ENCODE measurements at places on chromosomes 3 and 15.

- no peak for DNase-seq
These were observed 449.6 kb upstream of the TGFBR2 start for GRCh38 chr3:30156586-30157498.

DNA sequence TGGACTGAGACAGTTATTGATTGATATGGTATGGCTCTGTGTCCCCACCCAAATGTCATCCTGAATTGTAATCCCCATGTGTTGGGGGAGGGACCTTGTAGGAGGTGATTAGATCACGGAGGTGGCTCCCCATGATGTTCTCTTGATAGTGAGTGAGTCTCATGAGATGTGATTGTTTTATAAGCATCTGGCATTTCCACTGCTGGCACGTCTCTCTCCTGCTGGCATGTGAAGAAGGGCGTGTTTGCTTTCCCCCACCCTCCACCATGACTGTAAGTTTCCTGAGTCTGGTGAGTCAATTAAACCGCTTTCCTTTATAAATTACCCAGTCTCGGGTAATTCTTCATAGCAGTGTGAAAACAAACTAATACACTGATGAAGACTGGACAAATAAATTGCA is 105.6 kb upstream of the MELTF start:
- no peak for DNase-seq

DNA sequence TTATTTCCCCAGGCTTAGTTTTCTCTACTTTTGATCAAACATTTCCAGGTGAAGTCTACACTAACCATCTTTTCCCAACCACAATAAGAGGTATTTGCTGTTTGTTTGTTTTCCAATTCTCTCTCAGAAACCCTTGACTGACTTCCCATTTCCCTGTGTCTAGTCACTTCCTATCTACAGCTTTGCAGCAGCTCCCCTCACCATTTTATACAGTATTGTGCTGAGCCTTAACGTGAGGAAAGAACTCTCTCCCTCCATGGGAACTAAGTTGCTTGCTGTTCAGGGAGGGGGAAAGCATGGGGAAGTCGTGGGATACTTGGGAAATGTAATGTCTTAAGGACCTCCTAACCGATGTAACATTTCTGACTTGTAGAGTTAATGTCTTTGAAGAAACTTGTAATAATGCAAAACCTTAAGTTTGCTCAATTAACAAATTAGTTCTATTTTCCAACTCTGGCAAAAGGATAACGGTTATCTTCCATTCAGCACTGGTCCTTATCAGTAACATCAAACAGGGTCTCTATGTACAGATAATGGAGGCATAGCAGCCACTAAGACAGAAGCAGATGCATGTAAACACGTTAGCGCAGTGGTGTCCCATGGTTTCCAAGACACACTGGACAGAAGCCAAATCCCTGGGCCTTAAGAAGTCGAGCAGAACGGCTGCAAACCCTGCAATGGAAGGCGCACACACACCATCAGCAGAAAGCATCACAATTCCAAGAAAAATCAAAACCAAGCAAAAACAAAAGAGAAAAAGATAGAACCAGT is 39.7 kb downstream of the NPTN start:
- no peak for DNase-seq

DNA sequence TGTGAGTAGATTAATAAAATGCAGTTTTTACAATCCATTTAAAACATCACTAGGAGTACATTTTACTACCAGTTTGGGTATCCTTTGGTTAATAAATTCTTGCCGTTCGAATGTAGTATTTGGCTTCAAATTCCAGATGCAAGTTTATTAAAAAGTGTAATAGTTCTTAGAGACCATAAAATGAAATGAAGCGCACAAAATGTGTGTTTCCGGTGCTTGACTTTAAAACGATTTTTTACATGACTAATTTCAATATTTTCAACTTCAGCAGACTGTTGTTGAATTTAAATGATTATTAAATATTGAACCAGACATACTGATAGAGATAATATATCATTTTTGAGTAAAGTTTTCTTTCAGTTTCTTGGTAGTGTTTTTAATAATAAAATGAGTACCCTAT is 138.4 kb upstream of the NAALADL2 start:
- no peak for DNase-seq

DNA sequence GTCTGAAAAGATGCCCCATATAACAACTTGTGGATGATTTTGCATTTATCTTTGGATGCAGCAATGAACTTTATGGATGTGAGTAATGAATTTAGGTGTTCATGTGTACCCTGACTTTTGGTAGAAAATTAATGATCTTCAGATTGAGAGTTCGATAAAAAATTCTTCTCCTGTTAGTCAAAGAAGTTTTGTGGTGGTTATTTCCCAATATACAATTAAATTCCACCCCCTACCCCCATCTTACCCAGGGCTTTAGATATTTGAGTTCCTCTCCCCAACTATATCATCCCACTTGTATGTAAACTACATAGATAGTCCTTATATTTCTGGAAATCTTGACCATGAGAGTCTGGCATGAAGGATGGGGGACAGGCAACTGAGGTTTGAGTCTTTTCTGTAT is 126.1 kb upstream of the ALDH1A3 start:
- no peak for DNase-seq

DNA sequence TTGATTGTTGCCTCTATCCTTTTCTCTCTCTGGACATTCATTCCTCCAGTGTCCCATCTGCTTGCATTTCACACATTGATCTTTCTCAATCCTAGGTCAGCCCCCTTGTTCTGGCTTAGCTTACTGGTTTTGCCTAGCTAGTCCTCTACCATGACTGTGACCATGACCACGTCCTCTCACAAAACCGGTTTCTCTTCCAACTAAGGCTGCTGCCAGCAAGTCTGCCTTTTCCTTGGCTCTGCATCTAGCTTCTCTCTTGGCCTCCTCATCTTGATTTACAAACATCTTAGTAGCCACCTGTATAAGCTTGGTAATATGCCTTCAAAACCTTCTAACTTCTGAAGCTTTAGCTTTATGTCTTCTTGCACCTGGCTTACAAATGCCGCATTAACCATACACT is 167.2 kb downstream of the STXBP5L start:
- no peak for DNase-seq

DNA sequence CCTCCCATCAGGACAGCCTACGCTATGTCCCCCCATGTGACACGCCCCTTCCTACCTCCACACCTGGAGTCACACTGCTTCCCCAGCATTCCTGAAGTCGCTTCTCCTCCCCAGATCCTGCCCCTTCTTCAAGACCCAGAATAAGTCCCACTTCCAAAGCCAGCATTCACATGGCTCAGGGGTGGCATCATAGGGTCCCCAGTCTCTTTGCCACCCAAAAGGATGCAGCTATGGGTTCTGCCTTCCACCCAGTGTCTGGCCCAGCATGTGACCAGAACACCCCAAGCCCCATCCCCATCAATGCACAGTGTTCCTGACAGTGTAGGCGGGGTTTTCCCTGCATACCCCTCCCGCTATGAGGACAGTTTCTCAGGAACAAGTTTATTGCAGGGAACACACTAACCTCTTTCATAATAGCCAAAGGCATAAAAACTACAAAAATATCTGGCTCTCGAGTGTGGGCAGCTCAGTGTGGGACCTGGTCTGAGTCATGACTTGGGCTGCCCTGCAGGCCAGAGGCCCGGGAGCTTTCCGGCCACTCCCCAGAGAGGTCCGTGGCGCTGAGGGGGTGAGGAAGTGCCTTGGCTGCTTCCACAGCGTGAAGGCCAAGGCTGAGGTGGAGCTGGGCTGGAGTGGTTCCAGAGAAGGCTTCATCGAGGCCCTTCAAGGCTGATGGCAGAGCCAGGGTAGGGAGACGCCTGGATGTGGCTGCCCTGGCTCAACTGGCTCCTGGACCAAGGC is 5.8 kb downstream of the ISLR start:
- DNase-seq = no peak

- no peak for DNase-seq
These were observed 76.0 kb downstream of the SUCLG2 start for GRCh38 chr3:67578416-67578815.

- no peak for DNase-seq
These were observed 9.0 kb upstream of the LRRFIP2 start for GRCh38 chr3:37183375-37183831.

- no peak for DNase-seq
These were observed 699.8 kb upstream of the GBE1 start for GRCh38 chr3:82461049-82461889.

DNA sequence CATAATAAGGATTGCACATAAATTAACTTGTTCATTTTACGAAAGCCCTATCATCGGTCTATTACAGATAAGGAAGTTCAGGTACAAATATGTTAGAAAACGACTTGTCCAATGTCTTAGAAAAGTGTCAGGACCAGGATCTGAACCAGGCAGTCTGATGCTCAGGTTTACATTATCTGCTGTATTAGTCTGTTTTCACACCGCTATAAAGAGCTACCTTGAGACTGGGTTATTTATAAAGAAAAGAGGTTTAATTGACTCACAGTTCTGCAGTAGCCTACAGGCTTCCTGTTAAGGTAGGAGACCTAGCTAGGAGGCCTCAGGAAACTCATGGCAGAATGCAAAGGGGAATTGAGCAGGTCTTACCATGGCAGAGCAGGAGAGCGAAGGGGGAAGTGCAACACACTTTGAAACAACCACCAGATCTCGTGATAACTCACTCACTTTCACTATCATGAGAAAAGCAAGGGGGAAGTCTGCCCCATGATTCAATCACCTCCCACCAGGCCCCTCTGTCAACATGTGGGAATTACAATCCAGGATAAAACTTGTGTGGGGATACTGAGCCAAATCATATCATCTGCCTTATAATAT is 45.8 kb upstream of the GOLIM4 start:
- no peak for DNase-seq

DNA sequence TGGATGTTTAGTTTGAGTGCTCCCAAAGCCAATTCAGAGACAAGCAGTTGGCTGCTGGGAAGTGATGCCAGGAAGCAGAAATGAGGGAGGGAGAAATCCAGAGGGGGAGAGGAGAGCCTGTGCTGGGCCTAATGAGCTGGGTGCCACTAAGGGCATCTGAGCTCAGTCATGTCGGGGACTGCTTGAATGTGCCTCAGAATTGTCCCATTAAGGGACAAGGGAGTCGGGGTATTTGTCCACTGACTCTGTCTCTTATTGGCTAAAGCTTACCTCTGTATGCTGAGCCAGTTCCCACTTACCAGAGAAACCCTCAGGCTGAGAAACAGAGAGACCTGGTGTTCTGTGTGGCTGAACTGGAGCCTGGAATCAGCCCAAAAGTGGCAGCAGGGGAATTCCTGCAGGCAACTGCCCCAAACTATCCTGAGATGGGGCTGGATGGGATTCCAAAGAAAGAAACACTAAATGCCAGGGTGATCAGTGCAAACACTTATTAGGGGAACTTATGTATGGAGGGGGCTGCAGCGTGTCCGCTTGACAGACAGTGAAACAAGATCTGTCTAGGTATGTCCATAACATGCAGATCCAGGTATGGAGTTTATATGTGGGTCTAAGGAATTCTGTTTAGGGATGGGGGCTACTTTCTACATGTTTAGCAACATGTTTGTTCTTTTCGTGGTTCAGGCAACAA is 48.6 kb downstream of the NR1D2 start:
- DNase-seq = no peak

GRCh38 chr15:33093222-33093621 is 101.3 kb downstream of the FMN1 start:
- no peak for DNase-seq

GRCh38 chr3:183553334-183554026 is 2.0 kb downstream of the KLHL6 start:
- DNase-seq = no peak

DNA sequence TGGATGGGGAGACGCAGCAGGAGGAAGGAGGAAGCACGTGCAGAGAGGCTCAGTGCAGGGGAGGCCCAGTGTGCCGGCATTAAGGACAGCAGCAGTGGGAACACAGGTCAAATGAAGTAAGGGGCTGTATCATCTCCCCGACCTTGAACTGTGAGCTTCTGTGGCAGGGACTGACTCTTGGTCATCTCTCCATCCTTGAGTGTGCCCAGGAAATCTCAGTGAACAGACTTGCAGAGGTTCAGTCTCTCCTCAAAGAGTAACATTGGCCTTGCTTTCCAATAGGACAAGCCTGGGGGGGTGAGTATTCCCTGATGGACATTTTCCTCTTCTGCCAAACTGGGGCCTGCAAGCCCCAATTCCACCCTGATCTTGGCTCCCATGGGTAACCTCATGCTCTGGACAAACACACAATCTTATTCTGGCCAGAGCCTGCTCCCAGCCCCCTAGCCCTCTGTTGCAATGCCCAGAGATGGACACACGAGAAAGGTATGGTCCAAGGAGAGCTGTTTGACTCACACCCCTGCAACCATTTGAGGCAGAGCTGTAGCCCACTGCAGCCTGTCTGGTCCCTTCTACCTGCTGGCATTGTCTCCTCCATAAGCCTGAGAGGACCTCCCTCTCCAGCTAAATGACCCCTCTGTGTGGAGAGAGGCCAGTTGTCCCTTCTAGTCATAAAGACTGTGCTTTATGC is 50.9 kb downstream of the TLE3 start:
- no peak for DNase-seq

GRCh38 chr3:152524198-152525140 is 255.7 kb downstream of the MBNL1 start:
- no peak for DNase-seq

DNA sequence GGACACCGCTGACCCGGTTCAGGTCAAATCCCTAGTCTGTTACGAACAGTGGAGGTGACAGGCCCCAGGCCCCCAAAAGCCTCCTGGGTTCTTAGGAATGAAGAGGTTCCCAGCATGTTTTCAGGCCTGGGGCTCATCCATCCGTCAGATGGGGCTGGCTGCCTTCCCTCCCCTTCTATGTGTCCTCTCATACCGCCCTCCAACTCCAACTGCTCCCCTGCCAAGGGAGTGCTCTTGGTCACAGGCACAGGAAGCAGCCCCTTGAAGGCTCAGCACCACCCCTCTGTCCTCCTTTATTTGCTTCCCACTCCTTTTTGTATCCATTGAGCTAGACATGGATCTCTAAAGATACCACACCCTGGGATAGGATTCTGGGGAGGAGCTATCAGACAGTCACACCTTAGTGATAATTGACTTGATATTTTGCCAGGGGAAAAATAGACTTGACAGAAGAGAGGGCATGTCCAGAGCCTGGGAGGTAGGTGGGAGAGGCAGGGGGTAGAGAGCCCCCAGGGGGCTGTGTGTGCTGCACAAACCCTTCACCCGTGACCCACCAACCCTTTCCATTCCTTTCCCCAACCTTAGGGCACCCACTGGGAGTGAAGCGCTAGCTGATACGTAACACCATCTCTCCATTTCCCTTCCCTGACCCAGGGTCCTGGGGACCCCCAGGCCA is 10.7 kb upstream of the CSPG4 start:
- DNase-seq = no peak

DNA sequence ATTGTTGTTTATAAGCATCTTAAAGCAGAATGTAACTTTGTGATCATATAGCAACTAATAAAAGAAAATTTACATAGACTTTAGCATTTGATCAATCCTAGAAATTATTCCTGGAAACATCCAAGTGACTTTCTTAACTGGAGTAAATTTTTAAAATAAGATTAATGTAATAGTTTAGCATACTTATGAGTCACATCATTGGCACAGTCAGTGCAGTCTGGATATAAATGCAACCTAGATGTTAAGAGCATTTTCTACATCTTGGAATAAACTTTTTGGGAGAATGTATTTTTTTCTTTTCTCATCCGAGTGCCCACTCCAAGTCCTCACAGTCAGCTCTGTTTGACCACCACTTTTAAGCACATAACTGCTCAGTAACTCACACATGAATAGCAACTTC is 324.6 kb upstream of the PLSCR5 start:
- no peak for DNase-seq

GRCh38 chr3:156214676-156215075 is 94.3 kb downstream of the KCNAB1 start:
- DNase-seq = no peak

Measured in GM06990 (cell line).